ENCODE measurements at places on chromosomes 3 and 15.

GRCh38 chr15:75023872-75024636 lies 664 bp downstream of the PPCDC start:
- DNase-seq, result peak; percentile 48

DNA sequence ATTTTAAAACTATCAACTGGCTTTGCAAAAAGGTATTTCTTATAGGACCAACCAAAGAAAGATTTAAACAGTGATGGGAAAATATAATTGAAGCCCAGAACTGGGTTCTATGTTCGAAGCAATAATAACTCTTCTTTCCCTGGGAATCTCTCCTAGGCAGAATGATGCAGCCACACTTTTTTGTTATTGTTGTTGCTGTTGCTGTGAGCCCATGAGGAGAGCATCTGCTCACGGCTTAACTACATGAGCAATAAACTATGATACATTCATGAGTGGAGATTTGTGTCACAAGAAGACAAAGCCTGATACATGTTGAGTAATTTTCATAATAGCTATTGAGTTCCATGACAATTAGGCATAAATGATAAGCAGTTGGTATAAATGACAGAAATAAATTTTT lies 80.5 kb downstream of the CRTC3 start:
- peak; percentile 86 for DNase-seq

GRCh38 chr3:102129760-102130608 lies 280.7 kb downstream of the NFKBIZ start:
- DNase-seq, result peak; percentile 90

GRCh38 chr3:82133070-82133606 lies 371.7 kb upstream of the GBE1 start:
- DNase-seq, result peak; percentile 79

DNA sequence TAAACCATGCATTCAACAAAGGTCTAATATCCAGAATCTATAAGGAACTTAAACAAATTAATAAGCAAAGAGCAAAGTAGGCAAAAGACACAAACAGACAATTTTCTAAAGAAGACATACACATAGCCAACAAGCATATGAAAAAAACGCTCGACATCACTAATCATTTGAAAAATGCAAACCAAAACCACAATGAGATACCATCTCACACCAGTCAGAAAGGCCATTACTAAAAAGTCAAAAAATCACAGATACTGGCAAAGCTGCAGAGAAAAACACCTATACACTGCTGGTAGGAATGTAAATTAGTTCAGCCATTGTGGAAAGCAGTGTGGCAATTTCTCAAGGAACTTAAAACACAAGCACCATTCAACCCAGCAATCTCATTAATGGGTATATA lies 53.8 kb downstream of the FSIP1 start:
- DNase-seq, result no peak

DNA sequence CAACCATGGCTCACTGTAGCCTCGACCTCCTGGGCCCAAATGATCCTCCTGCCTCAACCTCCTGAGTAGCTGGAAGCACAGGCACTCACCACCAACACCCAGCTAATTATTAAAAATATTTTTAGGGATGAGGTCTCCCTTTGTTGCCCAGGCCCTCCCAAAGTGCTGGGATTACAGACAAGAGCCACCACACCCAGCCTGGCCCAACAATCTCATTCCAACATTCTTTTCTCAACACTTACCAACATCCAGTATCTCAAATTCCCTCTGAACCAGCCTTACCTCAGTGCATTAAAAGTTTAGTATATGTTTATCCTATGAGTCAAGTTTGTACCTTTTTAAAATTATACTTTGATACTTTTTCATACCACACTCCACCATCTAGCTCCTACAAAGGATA lies 25.0 kb downstream of the ANXA2 start:
- DNase-seq, result no peak

DNA sequence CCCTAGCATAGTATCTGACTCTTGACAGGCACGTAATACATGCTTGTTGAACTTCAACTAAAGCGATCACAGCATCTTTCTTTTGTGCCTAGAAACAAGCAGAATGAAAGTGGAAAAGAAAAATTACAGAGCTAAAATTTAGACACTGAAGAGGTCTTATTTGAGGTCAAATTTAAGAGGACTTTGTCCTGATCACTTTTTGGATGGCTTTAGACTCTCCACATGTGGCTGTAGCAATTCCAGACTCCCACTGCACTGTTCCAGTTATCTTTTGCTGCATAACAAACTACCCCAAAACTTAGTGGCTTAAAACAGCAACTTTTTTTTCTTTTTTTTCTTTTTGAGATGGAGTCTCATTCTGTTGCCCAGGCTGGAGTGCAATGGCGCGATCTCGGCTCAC lies 23.5 kb downstream of the DPH3 start:
- no peak for DNase-seq

DNA sequence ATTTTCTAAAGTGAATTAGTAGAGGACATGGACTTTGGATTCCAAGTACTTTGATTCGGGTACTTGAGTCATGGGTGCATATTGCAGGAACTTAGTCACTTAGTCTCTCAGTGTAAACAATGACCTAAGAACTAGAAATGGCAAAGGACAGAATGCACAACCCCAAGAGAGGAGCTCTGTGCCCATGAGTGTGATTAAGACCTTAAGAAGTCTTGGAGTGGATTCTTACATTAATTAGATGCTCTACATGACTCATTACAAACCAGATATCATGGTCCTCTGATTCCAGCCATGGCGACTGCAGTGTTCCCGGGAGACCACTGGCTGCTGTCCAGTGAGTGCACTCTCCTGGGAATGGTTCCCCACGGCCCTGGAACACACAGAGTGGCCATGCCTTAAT lies 251.5 kb downstream of the GABRG3 start:
- peak; percentile 9 for DNase-seq

- peak; percentile 11 for DNase-seq
Measured at GRCh38 chr15:60649845-60650548, 171.1 kb upstream of the ICE2 start.

- DNase-seq, result no peak
Measured at GRCh38 chr3:39506863-39507262, 39.4 kb downstream of the MOBP start.

DNA sequence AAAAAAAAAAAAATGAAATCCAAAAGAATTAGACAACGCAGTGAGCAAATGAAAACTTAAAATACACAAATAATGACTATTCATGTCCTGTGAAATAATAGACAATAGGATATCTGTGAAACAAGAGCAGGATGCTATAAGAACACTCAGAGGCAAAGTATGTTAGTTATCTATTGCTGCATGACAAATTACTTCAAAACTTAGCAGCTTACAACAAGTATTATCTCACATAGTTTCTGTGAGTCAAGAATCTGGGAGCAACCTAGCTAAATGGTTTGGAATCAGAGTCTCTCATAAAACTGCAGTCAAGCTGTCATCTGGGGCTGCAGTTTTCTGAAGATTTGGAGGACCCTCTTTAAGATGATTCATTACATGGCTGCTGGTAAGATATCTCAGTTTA lies 36.5 kb upstream of the ZMAT3 start:
- DNase-seq, result peak; percentile 83

DNA sequence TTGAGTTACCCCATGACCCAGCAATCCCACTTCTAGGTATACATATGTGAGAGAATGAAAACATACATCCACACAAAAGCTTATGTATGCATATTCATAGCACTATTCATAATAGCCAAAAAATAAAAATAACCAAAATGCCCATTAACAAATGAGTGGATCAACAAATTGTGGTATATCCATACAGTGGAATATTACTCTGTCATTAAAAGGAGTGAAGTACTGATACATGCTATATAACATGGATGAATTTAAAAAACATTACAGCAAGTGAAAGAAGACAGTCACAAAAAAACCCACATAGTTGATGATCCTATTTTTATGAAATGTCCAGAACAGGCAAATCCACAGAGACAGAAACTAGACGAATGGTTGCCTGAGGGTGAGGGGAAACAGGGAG lies 5.2 kb downstream of the C3orf20 start:
- DNase-seq, result no peak

GRCh38 chr3:121719423-121719822 lies 30.1 kb downstream of the GOLGB1 start:
- no peak for DNase-seq

- no peak for DNase-seq
Measured at GRCh38 chr3:29427266-29428103, 146.6 kb downstream of the RBMS3 start.

DNA sequence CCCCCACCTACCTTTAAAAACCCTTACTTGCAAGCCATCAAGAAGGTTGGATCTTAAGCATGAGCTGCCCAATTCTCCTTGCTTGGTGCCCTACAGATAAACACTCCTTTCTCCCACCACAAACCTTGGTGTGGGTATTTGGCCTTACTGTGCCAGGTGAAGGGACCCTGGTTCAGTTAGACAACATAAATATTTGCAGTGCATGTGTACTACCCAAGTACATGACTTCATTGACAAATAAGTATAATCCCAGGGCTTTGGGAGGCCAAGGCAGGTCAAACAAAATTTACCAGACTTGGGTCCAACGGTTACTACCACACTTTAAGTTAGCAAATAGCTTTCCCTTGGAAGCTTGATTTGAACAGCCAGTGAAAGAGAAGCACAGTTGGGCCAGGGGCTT lies 9.3 kb upstream of the CNOT10 start:
- DNase-seq, result no peak

DNA sequence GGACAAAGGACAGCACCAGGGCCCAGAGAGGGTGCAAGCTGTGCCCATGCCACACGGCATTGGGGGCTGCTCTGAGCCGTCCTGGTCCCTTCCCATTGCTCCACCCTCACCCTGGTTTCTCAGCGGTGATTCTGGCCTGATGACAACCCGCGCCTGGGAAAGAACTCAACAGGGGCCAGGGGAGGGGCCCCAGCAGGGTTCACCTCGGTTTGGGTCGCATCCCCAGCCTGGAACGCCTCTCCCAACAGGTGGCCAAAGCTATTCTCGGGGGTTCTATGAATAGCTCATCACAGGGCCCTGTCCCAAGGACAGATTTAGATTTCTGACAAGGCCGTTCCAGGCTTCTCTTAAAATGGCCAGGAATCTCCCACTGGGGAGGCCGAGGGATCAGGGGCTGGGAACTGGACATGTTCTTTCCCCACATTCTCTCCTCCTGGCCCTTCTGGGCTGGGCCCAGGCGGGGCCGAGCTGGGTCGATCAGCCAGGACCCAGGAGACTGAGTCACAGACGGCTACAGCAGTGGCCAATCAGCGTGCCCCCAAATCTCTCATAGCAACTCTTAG lies 17.9 kb downstream of the GRIP2 start:
- no peak for DNase-seq

GRCh38 chr3:29694331-29694730 lies 413.5 kb downstream of the RBMS3 start:
- DNase-seq, result no peak
